H9 (cell line): ENCODE measurements at places on chromosomes 2 and 18. TPM values are rescaled to one million over a fixed set of nuclear protein-coding genes. Genes with fewer than 3 reads are reported as not detected.
A peak's percentile ranks its signal among the peaks of the same experiment; 100 is the strongest.

The PHOSPHO2 gene
- 7.2 and 7.6 TPM in 2 replicates for total RNA-seq

The NEU4 gene
- 0.42 and 0.70 TPM in 2 replicates for total RNA-seq

The NYAP2 gene
- total RNA-seq = not detected in 2 replicates

GRCh38 chr2:20351555-20352229 lies 1.0 kb upstream of the PUM2 start:
- no peak for DNase-seq
- H3K27ac ChIP-seq = no peak overlapping the region
- H3K4me1 ChIP-seq = no peaks in the 10 kb centered on the region; the same call in none of the 2 replicates
- no peak overlapping the region for H3K4me3 ChIP-seq

DNA sequence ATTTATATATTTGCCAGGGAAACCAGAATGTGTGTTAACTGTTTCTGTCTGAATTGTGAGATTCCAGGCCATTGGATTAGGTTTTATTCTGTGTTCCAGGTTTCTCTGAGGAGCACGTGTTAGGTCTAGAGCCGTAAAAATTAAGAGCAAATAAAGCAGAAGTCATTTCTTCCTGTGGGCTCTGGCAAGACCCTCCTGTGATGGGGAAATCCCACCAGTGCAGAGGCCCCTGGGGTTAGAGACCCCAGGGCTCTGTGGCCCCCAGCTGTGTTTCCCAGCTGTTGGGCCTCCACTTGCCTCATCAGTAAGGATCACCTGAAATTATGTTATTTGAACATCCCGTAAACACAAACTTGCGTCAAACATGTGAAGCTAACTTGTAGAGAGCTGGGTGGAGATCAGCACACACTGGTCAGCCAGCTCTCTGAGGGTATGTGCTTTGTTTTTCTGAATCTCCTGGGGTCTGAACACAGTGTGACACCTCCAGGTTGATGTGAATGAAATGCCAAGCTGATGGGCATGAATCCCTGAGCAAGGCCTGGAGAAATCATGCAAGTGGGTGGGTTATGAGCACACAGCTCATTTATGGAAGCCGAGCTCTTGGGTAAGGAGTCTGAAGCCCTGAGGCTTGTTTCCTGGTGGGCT lies 50.3 kb downstream of the HK2 start:
- H3K27me3 ChIP-seq = no peaks in the 10 kb centered on the region
- no peak overlapping the region for H3K4me3 ChIP-seq
- peaks cover 56% of the 10 kb centered on the region for H3K36me3 ChIP-seq
- H3K27ac ChIP-seq = no peak overlapping the region

DNA sequence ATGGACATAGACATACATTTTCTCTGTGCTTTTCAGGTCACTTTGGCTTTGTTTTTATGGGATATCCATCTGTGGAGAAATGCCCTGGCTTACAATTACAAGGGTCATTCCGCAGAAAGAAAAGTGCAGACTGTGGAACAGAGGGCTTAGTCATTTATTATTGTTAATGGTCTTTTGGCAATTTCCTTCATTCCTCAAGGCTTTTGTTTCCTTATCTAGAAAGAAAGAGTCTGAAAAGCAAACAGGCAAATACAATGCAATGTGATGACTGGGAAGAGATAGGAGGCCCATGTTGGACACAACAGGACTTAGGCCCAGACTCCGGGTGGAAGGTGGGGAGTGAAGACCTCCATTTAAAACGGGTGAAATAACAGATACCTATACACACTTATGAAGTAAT lies 129.5 kb upstream of the CAVIN2 start:
- no peaks in the 10 kb centered on the region for H3K27me3 ChIP-seq
- no peak overlapping the region for H3K27ac ChIP-seq
- H3K36me3 ChIP-seq = no peaks in the 10 kb centered on the region
- H3K4me3 ChIP-seq = no peak overlapping the region
- peaks cover 6% of the 10 kb centered on the region; the same call in 1 of the 2 replicates for H3K4me1 ChIP-seq

DNA sequence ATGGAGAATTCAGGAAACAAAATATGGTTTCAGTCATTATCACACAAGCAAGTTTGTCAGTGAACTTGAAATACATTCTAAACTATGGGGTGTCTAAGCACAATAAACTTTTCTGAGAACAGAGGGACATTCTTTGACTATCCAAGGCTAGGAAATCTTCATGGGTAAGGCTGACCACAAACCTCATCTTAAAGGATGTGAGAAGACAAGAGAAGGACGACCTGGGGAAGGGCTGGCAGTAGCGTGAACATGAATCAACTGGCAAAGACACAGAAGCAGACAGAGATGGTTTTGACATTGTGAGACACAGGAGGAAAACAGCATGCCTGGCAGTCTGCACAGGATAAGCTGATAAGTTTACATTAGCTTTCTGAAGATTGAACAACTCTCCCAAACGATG lies 752.4 kb upstream of the SLC8A1 start:
- no peak overlapping the region for H3K27ac ChIP-seq
- DNase-seq = no peak
- no peaks in the 10 kb centered on the region for H3K36me3 ChIP-seq
- no peak overlapping the region for H3K4me3 ChIP-seq
- H3K27me3 ChIP-seq = no peaks in the 10 kb centered on the region; the same call in 1 of the 2 replicates
- no peaks in the 10 kb centered on the region; the same call in 1 of the 2 replicates for H3K4me1 ChIP-seq

DNA sequence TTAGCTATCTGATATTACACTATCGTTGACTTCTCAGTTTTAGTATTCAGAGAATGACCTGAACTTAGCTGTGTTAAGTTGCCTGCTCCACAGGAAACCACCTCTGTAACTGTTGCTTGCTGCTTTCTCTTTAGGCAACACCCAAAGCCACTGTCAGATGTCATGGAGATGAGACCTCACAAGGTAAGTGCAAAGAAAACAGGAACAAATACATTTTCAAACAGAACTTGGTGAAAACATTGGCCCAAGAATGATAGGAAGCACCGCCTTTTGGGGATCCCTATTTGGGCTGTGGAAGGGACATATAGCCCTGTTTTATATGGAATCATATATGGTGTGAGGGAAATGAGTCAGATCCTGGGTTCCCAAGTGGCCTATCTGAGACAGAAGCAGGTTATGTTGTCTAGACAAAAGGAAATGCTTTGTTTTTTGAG lies 143.4 kb downstream of the UBE2E3 start:
- H3K27me3 ChIP-seq = no peaks in the 10 kb centered on the region
- no peaks in the 10 kb centered on the region for H3K4me1 ChIP-seq
- H3K4me3 ChIP-seq = no peak overlapping the region

DNA sequence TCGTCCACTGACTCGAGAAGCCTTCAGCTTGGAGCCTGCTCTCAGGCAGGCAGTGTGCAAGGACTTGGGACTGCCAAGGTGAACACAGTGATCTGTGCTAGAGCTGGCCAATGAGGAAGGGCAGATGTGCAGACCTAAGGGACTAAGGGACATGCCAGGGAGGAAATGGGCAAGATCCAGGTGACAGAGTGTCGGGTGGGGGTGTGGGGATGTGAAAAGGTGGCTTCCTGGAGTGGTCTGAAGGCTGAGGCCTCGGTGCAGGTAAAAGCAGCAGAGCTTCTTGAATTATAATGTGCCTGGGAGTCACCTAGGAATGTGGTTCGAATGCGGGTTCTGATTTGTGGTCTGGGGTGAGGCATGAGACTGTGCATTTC lies 42.0 kb downstream of the STEAP3 start:
- no peaks in the 10 kb centered on the region; the same call in 1 of the 2 replicates for H3K4me1 ChIP-seq
- H3K4me3 ChIP-seq = no peak overlapping the region
- peaks cover 9% of the 10 kb centered on the region for H3K36me3 ChIP-seq
- no peaks in the 10 kb centered on the region for H3K27me3 ChIP-seq

GRCh38 chr2:150188800-150189199 lies 298.7 kb downstream of the RND3 start:
- H3K27ac ChIP-seq = no peak overlapping the region
- DNase-seq = no peak
- no peaks in the 10 kb centered on the region; the same call in 1 of the 2 replicates for H3K4me1 ChIP-seq

- H3K27ac ChIP-seq = no peak overlapping the region
- H3K27me3 ChIP-seq = no peaks in the 10 kb centered on the region; the same call in 1 of the 2 replicates
- no peaks in the 10 kb centered on the region; the same call in 1 of the 2 replicates for H3K4me1 ChIP-seq
- no peak overlapping the region for H3K4me3 ChIP-seq
Measured at GRCh38 chr2:26946841-26947784, 23.3 kb upstream of the MAPRE3 start.

DNA sequence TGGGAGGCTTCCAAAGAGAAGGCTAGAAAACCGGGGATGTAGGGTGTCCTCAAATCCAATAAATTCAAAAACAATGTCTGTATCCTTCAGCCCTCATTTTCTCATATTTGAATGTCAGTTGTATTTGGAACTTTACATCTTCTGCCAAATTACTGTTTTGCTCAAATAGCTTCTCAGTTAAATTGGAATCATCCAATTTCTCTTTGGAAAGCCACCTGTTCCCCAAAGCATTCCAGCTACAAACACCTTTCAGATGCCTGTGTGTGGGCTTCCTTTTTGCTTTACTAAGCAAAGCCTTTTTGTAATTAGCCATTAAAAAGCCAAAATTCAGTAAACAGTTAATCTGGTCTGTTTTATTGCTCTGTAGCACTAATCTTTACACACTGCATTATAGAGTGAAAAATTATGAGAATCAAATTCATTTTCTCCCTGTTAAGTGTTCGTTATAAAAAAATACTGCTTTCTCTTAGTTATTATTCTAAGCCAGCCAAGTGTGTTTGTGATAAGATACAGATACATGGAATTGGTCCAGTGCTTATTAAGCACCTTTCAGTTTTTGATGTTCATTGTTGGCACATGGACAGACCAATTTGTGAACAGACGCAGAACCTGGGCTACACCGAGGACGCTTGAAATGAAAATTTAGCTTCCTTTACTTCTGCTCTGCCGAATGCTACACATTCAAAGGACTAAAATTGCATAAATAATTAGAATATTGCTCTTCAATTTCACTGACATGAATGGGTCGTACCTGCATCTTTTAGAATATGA lies 151.6 kb downstream of the RTN4 start:
- no peak overlapping the region for H3K4me3 ChIP-seq
- H3K27ac ChIP-seq = no peak overlapping the region
- no peak for DNase-seq
- no peaks in the 10 kb centered on the region for H3K4me1 ChIP-seq

DNA sequence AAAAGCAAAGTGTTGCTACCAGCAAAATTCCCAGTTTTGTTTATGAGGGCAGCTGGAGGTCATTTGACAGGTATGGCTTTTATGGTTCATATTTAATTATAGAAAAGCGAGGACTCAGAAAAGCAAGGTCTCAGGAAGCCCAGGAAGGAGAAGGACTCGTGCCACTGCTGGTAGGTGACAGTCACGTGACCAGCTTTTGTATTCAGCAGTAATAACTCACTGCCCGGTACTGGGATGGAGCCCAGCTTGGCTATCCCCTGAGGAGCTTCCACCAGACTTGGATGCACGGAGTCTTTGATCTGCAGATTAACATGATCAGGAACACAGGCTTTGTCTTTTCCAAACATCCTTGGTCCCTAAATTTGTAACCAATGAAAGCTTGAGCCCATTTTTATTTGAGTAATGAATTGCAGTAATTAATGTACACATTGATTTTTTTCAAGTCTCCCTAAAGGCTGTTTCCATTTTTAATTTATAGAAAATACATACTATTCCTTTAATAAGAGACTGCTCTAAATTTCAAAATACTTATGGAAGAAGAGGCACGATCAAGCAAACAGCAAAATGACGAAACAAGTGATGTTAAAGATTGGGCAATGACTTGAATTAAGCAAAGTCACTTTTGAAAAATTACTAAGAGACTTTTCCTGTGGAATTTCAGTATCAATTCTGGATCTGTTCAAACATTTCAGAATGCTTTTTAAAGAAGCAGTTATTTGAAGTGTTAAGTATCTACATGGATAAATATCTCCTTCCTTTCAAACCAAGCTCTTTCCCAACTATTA lies 251.7 kb upstream of the HNRNPA3 start:
- no peaks in the 10 kb centered on the region for H3K36me3 ChIP-seq
- no peak overlapping the region for H3K4me3 ChIP-seq
- no peak overlapping the region for H3K27ac ChIP-seq
- no peaks in the 10 kb centered on the region for H3K27me3 ChIP-seq

- no peaks in the 10 kb centered on the region for H3K27me3 ChIP-seq
- H3K4me1 ChIP-seq = no peaks in the 10 kb centered on the region
- no peak overlapping the region for H3K27ac ChIP-seq
- no peak for DNase-seq
Measured at GRCh38 chr2:190481339-190481738, 53.2 kb downstream of the NEMP2 start.

GRCh38 chr2:62036229-62036628 lies 130.8 kb downstream of the COMMD1 start:
- DNase-seq = no peak
- H3K36me3 ChIP-seq = no peaks in the 10 kb centered on the region; the same call in 2 of the 3 replicates
- H3K4me3 ChIP-seq = no peak overlapping the region
- no peaks in the 10 kb centered on the region for H3K27me3 ChIP-seq
- no peak overlapping the region for H3K27ac ChIP-seq

DNA sequence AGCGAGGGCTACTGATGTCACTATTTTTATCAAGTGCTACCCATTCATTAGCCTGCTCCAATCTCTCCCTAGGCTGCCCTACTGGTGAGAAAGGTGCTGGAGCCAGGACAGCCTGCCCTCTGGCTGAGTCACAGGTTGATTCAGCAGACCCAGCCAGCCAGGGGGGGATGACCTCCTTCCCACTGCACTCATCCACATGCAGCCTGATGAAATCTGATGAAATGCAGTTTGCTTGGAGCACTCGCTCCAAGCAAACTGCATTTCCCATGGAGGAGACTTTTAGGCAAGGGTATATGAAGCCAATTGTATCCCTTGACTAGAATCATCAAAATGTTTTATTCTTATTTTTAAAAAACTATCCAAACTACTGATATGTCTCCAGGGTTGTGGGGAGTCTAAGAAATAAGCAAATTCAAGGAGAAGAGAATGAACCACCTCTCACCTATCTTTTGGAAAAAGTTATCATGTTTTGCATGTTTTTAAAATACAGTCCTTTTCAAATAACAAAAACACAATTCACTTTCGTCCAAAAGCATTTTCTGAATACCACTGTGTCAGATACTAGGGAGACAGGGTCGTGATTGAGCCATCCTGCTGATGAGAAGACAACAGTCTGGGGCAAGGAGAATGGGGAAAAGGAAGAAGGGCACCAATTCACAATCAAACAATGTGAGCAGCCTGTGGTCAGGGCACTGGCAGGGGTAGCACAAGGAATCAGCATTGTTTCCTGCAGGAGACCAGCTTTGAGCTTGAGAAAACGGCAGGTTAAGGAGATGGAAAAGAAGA lies 128.3 kb downstream of the AFF3 start:
- H3K36me3 ChIP-seq = no peaks in the 10 kb centered on the region
- DNase-seq = peak; percentile 55
- no peak overlapping the region for H3K4me3 ChIP-seq
- H3K4me1 ChIP-seq = no peaks in the 10 kb centered on the region
- H3K27me3 ChIP-seq = no peaks in the 10 kb centered on the region

DNA sequence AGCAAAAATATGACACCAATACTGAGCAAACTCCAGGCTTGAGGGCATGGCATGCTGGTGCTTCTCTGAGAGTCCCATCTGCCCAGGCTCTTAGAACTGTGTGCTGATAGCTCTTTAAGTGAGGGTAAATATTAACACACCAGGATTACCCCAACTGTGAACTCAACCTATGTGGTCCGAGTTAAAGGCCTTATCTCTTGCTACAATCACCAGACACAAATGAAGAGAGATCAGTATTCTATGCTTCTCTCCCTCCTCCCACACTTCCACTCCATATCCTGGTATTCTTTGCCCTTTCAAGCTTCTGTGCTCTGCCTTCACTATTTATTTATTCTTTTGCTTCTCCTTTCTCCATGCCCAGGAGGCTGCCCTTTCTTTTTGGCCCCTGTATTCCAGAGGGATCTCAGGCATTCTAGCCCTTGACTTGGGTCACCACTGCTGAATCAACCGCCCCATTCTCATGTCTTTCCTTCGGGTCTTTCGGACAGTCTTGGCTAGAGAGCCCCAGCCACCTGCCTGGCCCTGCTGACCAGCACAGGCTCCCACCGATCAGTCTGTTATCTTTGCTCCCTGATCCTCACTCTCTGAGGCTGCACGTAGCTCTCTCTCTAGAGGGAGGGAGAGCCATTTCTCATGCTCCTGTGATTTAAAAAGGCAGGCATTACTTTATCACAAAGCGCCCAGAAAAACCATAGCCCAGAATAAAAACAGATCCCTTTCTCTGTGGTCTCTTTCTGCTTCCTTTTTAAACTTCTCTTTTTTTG lies 17.2 kb upstream of the HK2 start:
- DNase-seq = no peak
- no peaks in the 10 kb centered on the region for H3K4me1 ChIP-seq
- H3K27me3 ChIP-seq = no peaks in the 10 kb centered on the region
